ENCODE measurements at places on chromosomes 6 and 20.

GRCh38 chr6:47724300-47724699 lies 25.9 kb downstream of the ADGRF4 start:
- DNase-seq = no peak

DNA sequence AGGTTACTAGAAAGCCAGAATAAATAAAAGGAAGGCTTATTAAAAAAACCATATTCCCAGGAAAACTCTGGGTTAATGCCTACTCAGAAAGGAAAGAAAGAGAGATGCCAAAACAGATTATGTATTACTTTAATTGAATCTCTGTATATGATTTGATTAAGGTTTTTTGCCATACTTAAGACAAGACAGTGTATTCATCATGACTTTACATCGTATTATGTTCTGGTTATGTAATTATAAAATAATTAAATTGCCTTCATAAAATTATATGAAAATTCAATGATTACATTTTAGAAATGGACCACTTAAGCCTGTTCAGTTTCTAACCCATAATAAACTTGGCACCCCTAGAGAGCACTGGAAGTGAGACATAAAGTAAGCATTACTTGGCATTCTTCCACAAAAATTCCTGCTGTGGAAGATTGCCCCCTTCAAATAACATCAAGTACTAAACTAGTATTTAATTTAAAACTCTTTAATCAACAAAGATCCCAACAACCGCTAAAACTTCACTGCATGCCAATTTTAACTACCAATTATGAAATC lies 20.8 kb upstream of the IBTK start:
- DNase-seq = no peak

DNA sequence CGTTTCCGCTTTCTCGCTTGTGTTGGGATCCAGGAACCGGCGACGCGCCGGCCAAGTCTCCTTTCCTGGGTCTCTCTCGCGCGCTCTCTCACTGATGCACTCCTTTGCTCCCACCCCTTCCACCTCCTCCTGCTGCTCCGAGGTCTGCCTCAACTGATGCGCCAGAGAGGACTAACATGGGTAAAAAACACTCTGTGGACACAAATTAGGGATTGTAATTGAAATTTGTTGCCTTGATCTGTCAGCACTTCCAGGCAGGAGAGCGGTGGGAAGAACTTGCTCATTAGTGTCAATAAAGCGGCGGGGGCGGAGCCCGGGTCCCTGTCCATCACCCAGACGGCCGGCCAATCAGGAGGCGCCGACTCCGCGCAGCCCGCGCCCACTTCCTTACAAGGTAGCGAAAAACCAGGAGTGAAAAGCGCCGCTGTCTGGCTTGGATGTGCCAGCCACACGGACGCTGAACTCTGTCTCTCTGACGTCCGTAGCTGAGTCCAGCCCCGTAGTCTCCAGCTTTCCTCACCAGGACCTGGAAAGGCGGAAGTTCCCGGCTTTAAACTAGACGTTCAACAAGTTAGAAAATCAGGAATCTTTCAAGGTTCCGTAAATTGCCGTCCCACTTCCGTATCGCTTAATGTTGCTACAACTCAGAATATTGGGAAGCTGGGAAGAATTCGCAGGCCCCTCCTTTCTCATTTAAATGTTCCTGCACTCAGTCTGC lies at the start of gene TBX18:
Gene TBX18, minus strand, starts transcription at position 267 of the 718 bp plus-strand sequence. CDS start 417 bp downstream, outside the sequence.
- DNase-seq = peak; percentile 97

DNA sequence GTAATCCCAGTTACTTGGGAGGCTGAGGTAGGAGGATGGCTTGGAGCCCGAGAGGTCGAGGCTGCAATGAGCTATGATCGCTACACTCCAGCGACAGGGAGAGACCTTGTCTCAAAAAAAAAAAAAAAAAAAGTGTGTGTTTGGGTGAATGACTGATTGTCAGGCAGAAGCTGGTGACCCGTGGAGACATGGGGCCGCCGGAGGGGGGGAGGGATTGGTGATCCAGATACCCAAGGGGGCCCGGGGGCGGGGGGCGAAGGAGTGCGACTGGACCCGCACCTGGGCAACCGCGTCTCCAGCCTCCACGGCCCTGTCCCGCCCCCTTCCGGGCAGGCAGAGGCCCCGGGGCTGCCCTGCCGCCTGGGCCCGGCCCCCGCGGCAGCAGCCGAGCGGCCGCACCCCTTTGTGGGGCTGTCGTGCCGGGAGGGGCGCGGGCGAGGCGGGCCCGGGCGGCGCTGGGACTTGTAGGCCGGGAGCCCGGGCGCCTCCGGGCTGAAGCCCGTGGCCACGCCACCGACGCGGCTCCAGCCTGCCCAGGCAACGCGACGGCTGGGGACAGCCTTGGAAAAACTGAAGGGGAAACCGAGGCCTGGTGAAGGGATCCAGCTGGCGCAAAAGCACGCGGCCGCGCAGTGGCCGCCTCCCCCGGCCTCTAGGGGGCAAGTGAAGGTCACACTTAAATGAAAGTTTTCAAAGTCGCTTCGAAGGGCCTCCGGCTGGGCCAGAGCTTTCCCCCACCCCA lies 2.1 kb upstream of the RBM38 start:
- DNase-seq = peak; percentile 80

DNA sequence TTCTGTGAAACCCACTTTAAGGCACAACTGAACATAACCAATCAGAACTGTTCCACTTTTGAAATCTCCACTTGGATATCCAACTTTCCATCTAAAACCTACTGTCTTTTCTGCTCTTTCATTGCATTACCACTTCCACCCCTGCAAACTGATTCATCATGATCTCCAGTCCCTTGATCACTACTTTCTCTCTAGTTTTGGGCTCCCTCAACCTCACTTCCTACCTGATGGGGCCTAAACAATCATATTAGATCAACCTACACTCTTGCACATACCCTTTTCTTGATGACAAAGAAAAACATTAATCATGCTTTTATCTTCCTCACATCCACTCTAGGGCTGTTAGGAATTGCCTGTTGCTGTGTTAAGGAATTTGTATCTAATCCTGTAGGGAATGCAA lies 137.6 kb downstream of the PDSS2 start:
- DNase-seq = no peak

- no peak for DNase-seq
Observed at GRCh38 chr6:25921525-25922203, 8.8 kb downstream of the SLC17A2 start.

Measured in right hindlimb (tissue), 1 donor.